Fibroblast of the aortic adventitia (primary cell): ENCODE measurements at places on chromosomes 13 and 19. TPM values are rescaled to one million over a fixed set of nuclear protein-coding genes. Genes with fewer than 3 reads are reported as not detected.

The CCDC159 gene
- 12.2 and 13.2 TPM in 2 replicates for total RNA-seq

The GARIN5A gene
- not detected in 2 replicates for total RNA-seq

The SBSN gene
- 4.1 and 13.2 TPM in 2 replicates for total RNA-seq

The F7 gene
- total RNA-seq: under 0.01 TPM in 1 of 2 replicates, not detected in the other

The FRY gene
- total RNA-seq: 4.3 and 4.9 TPM in 2 replicates

The FXYD5 gene
- total RNA-seq: 11.5 and 59.8 TPM in 2 replicates

The ZNF420 gene
- total RNA-seq: 2.9 and 8.9 TPM in 2 replicates

The CGB5 gene
- not detected in 2 replicates for total RNA-seq

The TMC4 gene
- total RNA-seq: 0.27 and 0.82 TPM in 2 replicates

The RFXAP gene
- total RNA-seq: 3.7 and 3.8 TPM in 2 replicates

The DHDH gene
- not detected in 2 replicates for total RNA-seq

The IGFL2 gene
- 0.09 TPM in 1 of 2 replicates, not detected in the other for total RNA-seq

The ZMYM5 gene
- 7.4 and 21.0 TPM in 2 replicates for total RNA-seq

The SLC46A3 gene
- 3.4 TPM in 2 replicates for total RNA-seq

The MAST3 gene
- total RNA-seq: 2.4 and 3.1 TPM in 2 replicates

The PLA2G4C gene
- 6.3 and 23.6 TPM in 2 replicates for total RNA-seq

The ZNF738 gene
- total RNA-seq: 2.9 and 6.4 TPM in 2 replicates

The KCNJ14 gene
- 0.54 and 1.3 TPM in 2 replicates for total RNA-seq

The MYO9B gene
- 58.9 and 103 TPM in 2 replicates for total RNA-seq

The DLEU7 gene
- under 0.01 TPM in 1 of 2 replicates, not detected in the other for total RNA-seq

The GIPC3 gene
- under 0.01 and 0.33 TPM in 2 replicates for total RNA-seq

The RSPH6A gene
- 0.18 TPM in 1 of 2 replicates, not detected in the other for total RNA-seq

The KATNAL1 gene
- 38.7 and 61.2 TPM in 2 replicates for total RNA-seq

The IGFL3 gene
- total RNA-seq: not detected in 2 replicates

The LIN7B gene
- total RNA-seq: 2.2 and 3.7 TPM in 2 replicates

The CNFN gene
- total RNA-seq: not detected in 2 replicates

The FFAR1 gene
- not detected in 2 replicates for total RNA-seq

The WDR87 gene
- total RNA-seq: not detected in 2 replicates

The NEK3 gene
- total RNA-seq: 12.3 and 33.9 TPM in 2 replicates

The ERF gene
- total RNA-seq: 18.2 and 30.4 TPM in 2 replicates

The FARP1 gene
- total RNA-seq: 16.2 and 20.3 TPM in 2 replicates
